Small intestine (tissue), 16 donors: ENCODE measurements at places on chromosomes 6 and 20. TPM values are rescaled to one million over a fixed set of nuclear protein-coding genes. Genes with fewer than 3 reads are reported as not detected.

DNA sequence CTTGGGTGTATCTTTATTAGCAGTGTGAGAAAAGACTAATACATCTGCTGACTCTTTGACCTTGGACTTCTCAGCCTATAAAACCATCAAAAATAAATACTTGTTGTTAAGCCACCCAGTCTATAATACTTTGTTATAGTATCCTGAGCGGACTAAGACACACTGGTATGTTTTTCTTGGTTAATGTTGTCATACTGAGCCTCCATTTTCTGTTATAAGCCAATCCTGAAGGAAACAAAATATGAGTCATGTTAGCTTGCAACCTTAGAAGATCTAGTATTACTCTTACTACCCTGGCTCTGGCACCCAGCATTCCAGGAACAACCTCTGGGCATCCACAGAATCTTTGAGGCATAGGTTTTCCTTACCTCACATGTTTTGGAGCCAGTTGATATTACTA lies 307.2 kb downstream of the FRK start:
- H3K27me3 ChIP-seq: no peaks in the 10 kb centered on the region
- no peak overlapping the region for H3K27ac ChIP-seq
- no peaks in the 10 kb centered on the region for H3K36me3 ChIP-seq
- no peak for DNase-seq
- H3K4me1 ChIP-seq: no peaks in the 10 kb centered on the region

The CCN5 gene
- 2.2 TPM for polyA plus RNA-seq

- H3K4me3 ChIP-seq: no peak overlapping the region
- no peaks in the 10 kb centered on the region for H3K36me3 ChIP-seq
- H3K27ac ChIP-seq: no peak overlapping the region
- H3K27me3 ChIP-seq: no peaks in the 10 kb centered on the region
Observed at GRCh38 chr6:159981403-159982245, 12.7 kb downstream of the IGF2R start.

DNA sequence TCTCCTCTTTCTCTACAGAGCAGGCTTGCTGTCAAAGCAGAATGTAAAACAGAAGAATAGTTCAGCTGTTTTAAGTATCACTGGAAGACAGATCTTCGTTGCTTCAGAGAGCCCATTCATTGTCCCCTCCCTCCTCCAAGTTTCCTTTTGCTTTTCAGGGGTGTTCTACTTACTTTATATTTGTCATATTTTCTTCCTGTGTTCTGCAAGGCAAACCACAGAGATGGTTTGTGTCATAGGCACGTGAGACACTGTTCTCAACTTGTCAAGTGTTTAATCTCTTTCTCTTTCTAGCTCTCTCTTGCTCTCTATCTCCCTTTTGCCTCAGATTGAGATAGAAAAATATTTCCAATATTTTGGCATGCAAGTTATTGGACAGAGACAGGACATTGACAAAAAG lies 228.9 kb upstream of the DEFB112 start:
- no peaks in the 10 kb centered on the region for H3K4me1 ChIP-seq
- no peaks in the 10 kb centered on the region for H3K36me3 ChIP-seq
- DNase-seq: no peak
- no peaks in the 10 kb centered on the region for H3K27me3 ChIP-seq
- no peak overlapping the region for H3K27ac ChIP-seq

The ADGB gene
- polyA plus RNA-seq: not detected

The PTK6 gene
- 0.56 TPM for polyA plus RNA-seq

- no peaks in the 10 kb centered on the region for H3K4me1 ChIP-seq
- no peak overlapping the region for H3K27ac ChIP-seq
- no peaks in the 10 kb centered on the region for H3K36me3 ChIP-seq
- no peak overlapping the region for H3K4me3 ChIP-seq
- DNase-seq: no peak
- H3K27me3 ChIP-seq: peaks cover 12% of the 10 kb centered on the region
Observed at GRCh38 chr6:168101590-168102314, 22.7 kb upstream of the FRMD1 start.

The ZNF391 gene
- polyA plus RNA-seq: 0.27 TPM

DNA sequence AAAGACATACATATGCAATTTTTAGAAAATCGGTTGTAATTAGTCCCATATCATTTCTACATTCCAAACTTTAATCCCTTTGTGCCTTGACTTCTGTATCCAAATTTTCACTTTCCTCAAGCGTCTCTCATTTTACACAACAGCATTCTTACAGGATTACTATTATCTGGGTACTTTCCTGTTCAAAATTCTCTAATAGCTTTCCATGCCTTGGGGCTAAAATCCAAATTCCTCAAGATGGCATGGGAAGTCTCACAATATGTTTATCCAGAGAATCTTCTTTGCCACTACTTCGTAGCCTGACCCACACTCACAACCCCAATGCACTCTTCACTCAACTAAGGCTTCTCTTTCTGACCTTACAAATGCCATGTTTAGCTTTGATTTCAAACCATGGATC lies 125.0 kb downstream of the TBX18 start:
- no peak for DNase-seq
- no peaks in the 10 kb centered on the region for H3K36me3 ChIP-seq
- no peak overlapping the region for H3K4me3 ChIP-seq
- no peak overlapping the region for H3K27ac ChIP-seq

GRCh38 chr6:113591896-113592827 lies 265.0 kb upstream of the MARCKS start:
- H3K4me1 ChIP-seq: peaks cover 8% of the 10 kb centered on the region
- DNase-seq: peak; percentile 93
- no peaks in the 10 kb centered on the region for H3K36me3 ChIP-seq
- no peak overlapping the region for H3K27ac ChIP-seq
- no peak overlapping the region for H3K4me3 ChIP-seq
- no peaks in the 10 kb centered on the region for H3K27me3 ChIP-seq

GRCh38 chr6:64505312-64505711 lies 869.7 kb downstream of the PHF3 start:
- H3K27me3 ChIP-seq: no peaks in the 10 kb centered on the region
- H3K4me3 ChIP-seq: no peak overlapping the region
- no peaks in the 10 kb centered on the region for H3K4me1 ChIP-seq
- DNase-seq: no peak
- no peak overlapping the region for H3K27ac ChIP-seq
- H3K36me3 ChIP-seq: no peaks in the 10 kb centered on the region

DNA sequence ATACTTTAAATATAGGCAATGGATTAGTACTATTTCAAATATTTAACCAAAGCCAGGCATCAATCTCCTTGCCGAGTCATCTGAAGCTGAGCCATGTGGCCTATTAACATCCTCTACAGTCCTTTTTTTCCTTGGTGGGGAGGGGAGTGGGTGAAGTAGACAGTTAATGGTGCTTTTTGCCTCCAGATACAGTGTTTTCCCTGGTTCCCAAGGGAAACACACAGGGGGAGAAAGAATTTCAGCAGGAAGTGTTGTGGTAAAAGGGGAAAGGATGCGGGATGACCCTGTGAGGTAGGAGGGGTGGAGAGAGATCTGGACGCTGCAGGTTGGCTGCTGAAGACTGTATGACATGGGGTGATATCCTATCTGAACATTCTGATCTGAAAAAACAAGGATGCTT lies 9.6 kb downstream of the CLDN20 start:
- no peak overlapping the region for H3K27ac ChIP-seq
- H3K27me3 ChIP-seq: no peaks in the 10 kb centered on the region
- H3K4me1 ChIP-seq: no peaks in the 10 kb centered on the region
- H3K4me3 ChIP-seq: no peak overlapping the region
- H3K36me3 ChIP-seq: no peaks in the 10 kb centered on the region
- DNase-seq: peak; percentile 13

DNA sequence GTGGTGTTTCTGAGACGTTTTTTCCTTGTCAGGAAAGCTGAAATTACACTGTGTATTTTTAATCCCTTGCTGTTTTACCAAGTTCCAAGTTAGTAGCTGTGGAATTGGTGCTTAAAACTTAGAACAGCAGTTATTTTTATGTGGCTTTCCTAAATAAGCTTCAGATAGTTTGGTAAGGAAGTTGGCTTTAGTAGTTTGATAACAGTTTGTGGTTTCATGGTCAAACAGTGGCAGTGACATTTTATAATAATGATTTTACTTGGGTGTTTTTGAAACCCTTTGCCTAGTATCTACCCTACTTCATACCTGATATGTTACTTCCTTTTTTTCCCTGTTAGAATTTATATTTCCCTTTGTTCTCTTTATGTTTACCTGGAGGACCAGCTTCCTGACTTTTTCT lies 164.9 kb downstream of the JARID2 start:
- H3K4me1 ChIP-seq: no peaks in the 10 kb centered on the region
- DNase-seq: no peak

- no peak overlapping the region for H3K27ac ChIP-seq
- DNase-seq: no peak
- no peaks in the 10 kb centered on the region for H3K36me3 ChIP-seq
- H3K4me3 ChIP-seq: no peak overlapping the region
- no peaks in the 10 kb centered on the region for H3K4me1 ChIP-seq
Observed at GRCh38 chr6:157410045-157410444, 29.1 kb downstream of the ZDHHC14 start.

The ARMC2 gene
- polyA plus RNA-seq: 3.0 TPM

GRCh38 chr6:43901733-43902230 lies 131.8 kb downstream of the VEGFA start:
- H3K4me3 ChIP-seq: no peak overlapping the region
- no peaks in the 10 kb centered on the region for H3K36me3 ChIP-seq
- peak overlapping the region; percentile 31 for H3K27ac ChIP-seq

DNA sequence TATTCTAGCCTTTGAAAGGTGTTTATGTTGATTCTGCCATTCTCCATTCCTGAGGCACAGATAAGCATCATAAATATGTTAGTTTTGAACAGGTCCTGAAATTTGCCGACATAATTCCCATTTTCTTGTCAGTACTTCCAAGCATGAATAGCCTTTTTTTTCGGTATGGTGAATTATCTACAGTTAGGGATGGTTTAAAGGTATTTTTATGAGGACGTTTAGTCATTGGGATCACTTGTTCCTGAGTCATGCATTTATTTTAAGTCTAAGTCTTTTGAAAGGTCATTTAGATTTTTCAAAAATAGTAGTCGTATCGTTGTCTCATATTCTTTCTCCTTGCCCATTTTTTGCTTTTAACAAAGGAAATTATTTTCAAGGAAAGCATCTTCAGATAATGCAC lies 98.7 kb downstream of the PHACTR3 start:
- H3K27ac ChIP-seq: no peak overlapping the region
- DNase-seq: no peak
- no peaks in the 10 kb centered on the region for H3K4me1 ChIP-seq
- H3K36me3 ChIP-seq: no peaks in the 10 kb centered on the region
- no peaks in the 10 kb centered on the region for H3K27me3 ChIP-seq

DNA sequence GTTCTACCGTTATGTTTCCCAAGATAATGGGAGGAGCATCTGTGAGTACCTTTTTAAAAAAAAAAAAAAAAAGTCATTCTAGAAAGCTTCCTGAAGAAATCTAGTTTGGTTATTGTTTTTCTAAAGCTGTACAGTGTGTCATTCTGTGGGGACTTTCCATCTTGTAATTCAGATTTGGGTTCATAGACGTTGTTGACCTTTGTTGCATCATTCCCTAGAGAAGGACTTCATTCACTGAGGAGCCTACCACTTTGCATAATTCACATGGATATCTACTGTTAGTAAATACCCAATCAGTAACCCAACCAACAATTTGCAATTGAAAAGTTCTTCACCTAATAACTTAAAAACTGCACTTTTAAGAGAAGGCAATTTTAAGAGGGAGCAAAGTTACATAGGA lies 60.1 kb downstream of the RPP40 start:
- no peaks in the 10 kb centered on the region for H3K27me3 ChIP-seq
- H3K36me3 ChIP-seq: peaks cover 4% of the 10 kb centered on the region
- no peak overlapping the region for H3K27ac ChIP-seq
- no peaks in the 10 kb centered on the region for H3K4me1 ChIP-seq

The FRS3 gene
- polyA plus RNA-seq: 4.2 TPM

GRCh38 chr6:121612927-121613326 lies 177.5 kb downstream of the GJA1 start:
- H3K36me3 ChIP-seq: no peaks in the 10 kb centered on the region
- no peaks in the 10 kb centered on the region for H3K27me3 ChIP-seq
- no peak overlapping the region for H3K27ac ChIP-seq
- H3K4me3 ChIP-seq: no peak overlapping the region
- DNase-seq: no peak

- H3K4me1 ChIP-seq: peaks cover 4% of the 10 kb centered on the region
- DNase-seq: peak; percentile 90
- no peaks in the 10 kb centered on the region for H3K27me3 ChIP-seq
- H3K36me3 ChIP-seq: no peaks in the 10 kb centered on the region
- H3K4me3 ChIP-seq: peak overlapping the region; percentile 41
Observed at GRCh38 chr6:26295691-26296555, 69.1 kb upstream of the BTN3A2 start.

- no peak overlapping the region for H3K27ac ChIP-seq
- no peak overlapping the region for H3K4me3 ChIP-seq
- no peak for DNase-seq
- no peaks in the 10 kb centered on the region for H3K36me3 ChIP-seq
Observed at GRCh38 chr6:40196135-40196518, 261.9 kb upstream of the MOCS1 start.

DNA sequence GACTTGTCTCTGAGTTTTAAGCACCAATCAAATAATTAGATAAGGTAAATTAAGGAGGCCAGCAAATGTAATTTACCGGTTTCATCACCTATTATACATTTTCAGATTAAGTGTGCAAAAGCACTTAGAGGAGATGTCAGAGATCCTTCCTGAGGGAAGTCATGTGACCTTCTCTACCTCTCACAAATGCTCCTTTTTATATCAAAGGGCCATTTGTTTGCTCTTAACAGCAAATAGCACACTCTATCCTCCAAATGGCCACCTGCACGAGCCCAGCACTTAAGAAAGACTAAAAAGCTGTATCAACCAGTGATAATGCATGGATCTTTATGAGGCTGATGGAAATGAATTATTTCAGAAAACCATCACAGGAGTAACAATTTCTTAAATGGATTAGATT lies 149.4 kb downstream of the ELOVL4 start:
- H3K36me3 ChIP-seq: no peaks in the 10 kb centered on the region
- H3K27ac ChIP-seq: no peak overlapping the region
- no peaks in the 10 kb centered on the region for H3K4me1 ChIP-seq
- no peak overlapping the region for H3K4me3 ChIP-seq
- no peak for DNase-seq
- no peaks in the 10 kb centered on the region for H3K27me3 ChIP-seq

GRCh38 chr20:21564127-21564773 lies 50.4 kb upstream of the NKX2-2 start:
- H3K4me3 ChIP-seq: no peak overlapping the region
- no peak overlapping the region for H3K27ac ChIP-seq
- H3K4me1 ChIP-seq: no peaks in the 10 kb centered on the region
- no peaks in the 10 kb centered on the region for H3K36me3 ChIP-seq
- no peaks in the 10 kb centered on the region for H3K27me3 ChIP-seq

- DNase-seq: no peak
- no peak overlapping the region for H3K27ac ChIP-seq
- no peak overlapping the region for H3K4me3 ChIP-seq
- no peaks in the 10 kb centered on the region for H3K36me3 ChIP-seq
- peaks cover 7% of the 10 kb centered on the region for H3K27me3 ChIP-seq
- peaks cover 6% of the 10 kb centered on the region for H3K4me1 ChIP-seq
Observed at GRCh38 chr20:63968136-63968927, 1.4 kb downstream of the ZNF512B start.

GRCh38 chr6:12275107-12275506 lies 15.1 kb upstream of the EDN1 start:
- peaks cover 20% of the 10 kb centered on the region for H3K4me1 ChIP-seq
- H3K27me3 ChIP-seq: no peaks in the 10 kb centered on the region
- H3K27ac ChIP-seq: no peak overlapping the region
- H3K36me3 ChIP-seq: no peaks in the 10 kb centered on the region

The SLC4A11 gene
- polyA plus RNA-seq: 0.57 TPM

- peak overlapping the region; percentile 91 for H3K27ac ChIP-seq
- H3K4me1 ChIP-seq: no peaks in the 10 kb centered on the region
- H3K4me3 ChIP-seq: peak overlapping the region; percentile 64
- H3K36me3 ChIP-seq: no peaks in the 10 kb centered on the region
- no peaks in the 10 kb centered on the region for H3K27me3 ChIP-seq
Observed at GRCh38 chr6:157020881-157021343, 243.7 kb downstream of the ARID1B start.
